WERI-Rb-1 (cell line): ENCODE measurements at places on chromosomes 7 and 10.

DNA sequence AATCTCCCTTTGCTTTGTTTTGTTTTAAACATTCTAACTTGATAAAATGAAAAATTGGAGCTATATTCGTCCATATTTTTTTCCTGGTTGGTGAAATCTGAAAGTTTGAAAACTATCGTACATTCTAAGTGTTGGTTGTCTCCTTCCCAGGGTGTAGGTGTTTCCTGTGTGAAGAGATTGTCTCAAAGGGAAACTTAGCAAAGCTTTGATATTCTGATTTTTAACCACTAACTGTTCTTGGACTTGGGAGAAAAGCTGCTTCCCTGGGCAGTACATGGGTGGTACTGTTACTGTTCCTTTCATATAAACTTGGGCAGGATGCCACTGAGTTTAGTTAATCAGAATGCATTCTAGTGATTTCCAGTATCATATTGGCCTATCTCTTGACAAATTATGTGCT lies 253.5 kb upstream of the LRGUK start:
- DNase-seq = no peak

GRCh38 chr7:111004310-111004901 lies 86.5 kb upstream of the LRRN3 start:
- DNase-seq = no peak

- DNase-seq = no peak
Measured at GRCh38 chr10:125846894-125847293, 23.5 kb downstream of the BCCIP start.

- DNase-seq = no peak
Measured at GRCh38 chr7:7889791-7890568, 78.6 kb upstream of the GLCCI1 start.

GRCh38 chr10:11339660-11340059 lies 271.8 kb downstream of the USP6NL start:
- no peak for DNase-seq

GRCh38 chr7:41942468-41943093 lies 239.7 kb upstream of the INHBA start:
- DNase-seq = no peak

- DNase-seq = no peak
Measured at GRCh38 chr10:116201011-116201410, 72.0 kb downstream of the GFRA1 start.

GRCh38 chr10:78255796-78256638 lies 222.4 kb downstream of the RPS24 start:
- no peak for DNase-seq

- DNase-seq = no peak
Measured at GRCh38 chr7:8226501-8226900, 35.5 kb downstream of the ICA1 start.

DNA sequence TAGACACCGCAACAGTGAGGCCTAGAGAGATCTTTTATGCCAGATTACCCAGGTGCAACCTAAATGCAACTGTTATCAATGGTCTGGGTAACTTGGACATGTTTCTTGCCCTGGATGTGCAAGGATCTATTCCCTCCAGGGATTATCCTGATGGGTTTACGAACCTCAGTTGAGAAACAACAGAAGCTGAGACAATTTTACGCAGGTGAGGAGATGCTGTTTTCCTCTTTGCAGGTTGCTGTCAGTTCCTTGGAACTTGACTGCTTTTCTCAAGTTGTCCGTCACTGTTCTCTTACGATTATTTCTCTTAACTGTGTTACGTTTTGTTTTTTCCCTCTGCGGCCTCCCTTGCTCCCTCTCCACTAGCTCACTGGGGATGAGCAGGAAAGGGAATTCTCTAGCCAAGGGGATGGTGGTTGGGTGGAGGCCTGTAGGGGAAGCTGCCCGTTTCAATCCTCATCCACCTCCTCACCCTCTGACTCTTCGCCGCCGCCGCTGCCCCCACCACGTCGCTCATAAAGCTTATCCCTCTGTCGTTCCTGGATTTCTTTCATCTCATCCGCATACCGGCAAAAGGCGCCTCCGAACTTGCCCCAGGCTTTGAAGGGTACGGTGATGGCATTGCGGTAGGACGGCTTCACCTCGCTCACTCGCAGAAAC lies 1.2 kb downstream of the PURB start:
- DNase-seq = no peak

- DNase-seq = no peak
Measured at GRCh38 chr7:112515989-112516388, 35.2 kb downstream of the LSMEM1 start.

GRCh38 chr10:52092390-52092789 lies 221.7 kb upstream of the DKK1 start:
- no peak for DNase-seq

DNA sequence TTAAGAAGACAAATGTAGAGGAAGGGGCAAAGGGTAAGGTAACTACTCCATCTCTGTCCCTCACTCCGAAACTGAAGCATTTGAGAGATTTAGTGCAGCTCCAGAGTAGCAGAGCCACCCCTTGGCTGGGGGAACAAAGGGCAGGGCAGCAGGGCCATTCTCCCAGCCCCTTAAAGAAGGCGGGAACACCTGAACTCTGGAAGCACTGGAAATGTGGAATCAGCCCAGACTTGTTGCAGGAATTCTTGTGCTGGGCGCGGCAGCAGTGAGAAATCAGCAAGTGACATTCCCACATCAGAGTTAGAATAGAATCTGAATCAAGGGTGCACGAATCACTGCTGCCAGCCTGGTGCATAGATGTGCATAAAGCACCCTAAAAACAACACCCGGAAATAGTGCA lies 34.4 kb upstream of the GRM8 start:
- DNase-seq = no peak

- DNase-seq = no peak
Measured at GRCh38 chr7:21462081-21462480, 34.2 kb downstream of the SP4 start.

DNA sequence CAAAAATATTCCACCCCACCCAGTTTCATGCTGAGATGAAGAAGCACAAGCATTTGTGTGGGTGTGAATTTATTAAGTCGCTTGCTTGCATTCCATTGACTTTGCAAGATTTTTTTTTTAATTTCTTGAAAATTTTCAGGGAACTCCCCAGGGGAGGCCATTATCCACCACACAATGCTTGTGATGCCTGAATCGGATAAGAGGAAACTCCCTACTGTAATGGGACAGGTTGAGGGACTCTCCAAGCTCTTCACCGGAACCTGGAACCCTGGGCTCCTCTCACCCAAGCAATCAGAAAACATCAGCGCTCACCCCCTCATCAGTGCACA lies 153.6 kb upstream of the ZMIZ1 start:
- DNase-seq = no peak

DNA sequence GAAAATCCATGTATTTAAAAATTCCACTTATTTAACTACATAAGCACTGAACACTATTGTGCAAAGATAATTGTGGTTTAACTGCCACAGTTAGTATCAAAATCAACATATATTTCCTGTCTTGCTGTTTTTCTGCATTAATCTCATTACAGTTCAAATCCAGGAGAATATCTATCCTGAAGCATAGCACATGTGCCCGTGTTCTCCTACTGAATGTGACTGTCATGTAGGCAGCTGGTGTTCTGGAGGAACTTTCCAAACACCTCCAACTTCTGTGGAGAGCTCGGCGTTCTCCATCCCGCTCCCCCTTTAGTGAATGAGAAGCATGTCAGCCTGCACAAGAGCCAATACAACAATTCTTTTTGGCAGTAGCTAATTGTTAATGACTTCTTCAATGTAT lies 76.4 kb upstream of the IKZF1 start:
- no peak for DNase-seq

GRCh38 chr10:129896860-129897200 lies 67.2 kb downstream of the EBF3 start:
- no peak for DNase-seq

DNA sequence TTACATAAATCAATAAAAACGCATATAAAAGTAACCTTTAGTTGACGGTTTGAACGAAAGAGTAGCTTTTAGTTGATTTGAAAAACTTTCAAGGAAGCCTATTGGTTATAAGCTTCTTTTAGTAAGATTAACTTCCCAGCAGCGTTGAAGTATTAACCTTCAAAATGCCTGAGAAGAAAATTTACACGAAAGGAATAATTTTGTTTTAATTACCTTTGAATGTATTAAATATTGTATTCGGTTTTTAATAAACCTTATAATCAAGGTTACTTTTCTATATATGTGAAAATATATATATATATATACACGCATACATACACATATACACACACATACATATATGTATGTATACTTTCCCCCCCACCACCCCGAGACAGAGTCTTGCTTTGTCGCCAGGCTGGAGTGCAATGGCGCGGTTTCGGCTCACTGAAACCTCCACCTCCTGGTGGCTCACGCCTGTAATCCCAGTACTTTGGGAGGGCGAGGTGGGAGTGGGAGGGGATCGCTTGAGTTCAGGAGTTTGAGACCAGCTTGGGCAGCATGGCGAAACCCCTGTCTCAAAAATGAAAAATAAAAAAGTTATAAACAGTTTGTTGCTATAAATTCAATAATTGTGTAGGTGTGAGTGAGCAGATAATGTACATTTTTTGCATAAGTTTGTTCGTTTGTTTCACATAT lies 57.6 kb upstream of the EZH2 start:
- DNase-seq = peak; percentile 92

DNA sequence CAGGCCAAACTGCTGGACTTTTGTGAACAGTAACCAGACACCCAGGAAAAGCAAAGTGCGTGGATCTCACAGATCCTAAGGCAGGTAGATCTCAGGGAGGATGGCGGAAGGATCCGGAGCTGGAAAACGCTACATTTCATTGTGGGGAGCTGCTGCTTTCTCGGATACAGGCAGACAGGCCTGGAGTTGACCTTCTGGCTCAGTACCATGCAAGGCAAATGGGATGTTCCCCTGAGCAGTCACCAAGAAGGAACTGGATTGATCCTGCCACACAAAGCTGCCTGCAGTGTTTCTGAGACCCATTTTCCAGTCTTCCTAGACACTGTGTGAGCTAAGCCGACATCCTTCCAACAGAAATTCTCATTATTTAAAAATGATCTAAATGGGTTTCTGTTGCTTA lies 65.5 kb downstream of the ZRANB1 start:
- no peak for DNase-seq

GRCh38 chr10:70684374-70684773 lies 12.1 kb downstream of the ADAMTS14 start:
- no peak for DNase-seq

DNA sequence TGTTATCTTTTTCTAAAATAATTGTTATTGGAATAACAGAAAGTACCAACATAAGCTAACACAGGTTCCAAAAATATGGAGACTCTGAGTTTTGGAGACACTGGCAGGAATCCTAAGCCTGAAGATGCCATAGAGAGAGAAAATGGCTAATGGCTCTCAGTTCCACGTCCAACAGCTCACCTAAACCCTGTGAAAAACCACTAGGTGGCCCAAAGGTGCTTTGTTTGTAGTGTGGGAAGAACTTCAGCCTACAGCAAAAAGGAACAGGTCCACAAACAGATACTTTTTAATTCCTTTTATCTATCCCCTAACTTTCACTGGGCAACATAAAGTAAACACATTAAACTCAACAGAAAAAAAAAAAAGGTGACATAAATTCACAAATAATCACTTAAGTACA lies 272.3 kb downstream of the SEMA3D start:
- peak; percentile 27 for DNase-seq
